ENCODE measurements at places on chromosomes 1 and 21.

DNA sequence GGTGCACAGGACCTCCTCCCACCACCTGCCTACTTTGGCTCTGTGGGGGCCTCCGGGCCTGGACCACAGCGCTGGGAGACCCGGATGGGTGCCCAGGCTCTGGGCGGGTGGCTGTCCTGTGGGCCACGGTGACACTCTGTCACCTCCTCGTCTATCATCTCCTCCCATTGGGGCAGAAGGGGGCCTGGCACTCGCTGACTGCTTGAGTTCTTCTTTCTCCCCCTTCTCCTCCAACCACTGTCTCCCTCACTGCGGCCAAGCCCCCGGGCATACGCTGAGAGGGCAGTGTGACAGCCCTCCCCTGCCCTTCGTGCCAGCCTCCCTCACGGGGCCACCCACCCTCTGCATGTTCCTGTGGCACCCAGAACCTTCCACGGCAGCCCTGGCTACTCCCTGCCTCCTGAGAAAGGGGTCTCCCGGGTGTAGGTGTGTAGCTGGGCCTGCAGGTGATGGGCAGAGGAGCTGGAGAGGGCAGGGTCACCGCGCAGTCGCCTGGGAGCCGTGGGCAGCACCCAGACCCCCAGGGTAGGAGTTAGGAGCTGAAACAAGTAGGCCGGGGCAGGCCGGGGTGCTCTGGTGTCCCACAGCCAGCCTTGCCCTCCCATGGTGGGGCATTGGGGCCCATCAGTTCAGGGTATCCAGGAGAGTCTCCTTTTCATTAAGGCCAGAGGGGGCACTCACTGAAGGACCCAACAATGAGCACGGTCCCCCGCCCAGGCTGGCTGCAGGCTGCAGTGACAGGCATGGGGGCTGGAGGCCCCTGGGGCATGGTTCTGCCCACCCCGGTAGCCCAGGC, 9.2 kb upstream of the ARF1 start:
- no peak for DNase-seq

DNA sequence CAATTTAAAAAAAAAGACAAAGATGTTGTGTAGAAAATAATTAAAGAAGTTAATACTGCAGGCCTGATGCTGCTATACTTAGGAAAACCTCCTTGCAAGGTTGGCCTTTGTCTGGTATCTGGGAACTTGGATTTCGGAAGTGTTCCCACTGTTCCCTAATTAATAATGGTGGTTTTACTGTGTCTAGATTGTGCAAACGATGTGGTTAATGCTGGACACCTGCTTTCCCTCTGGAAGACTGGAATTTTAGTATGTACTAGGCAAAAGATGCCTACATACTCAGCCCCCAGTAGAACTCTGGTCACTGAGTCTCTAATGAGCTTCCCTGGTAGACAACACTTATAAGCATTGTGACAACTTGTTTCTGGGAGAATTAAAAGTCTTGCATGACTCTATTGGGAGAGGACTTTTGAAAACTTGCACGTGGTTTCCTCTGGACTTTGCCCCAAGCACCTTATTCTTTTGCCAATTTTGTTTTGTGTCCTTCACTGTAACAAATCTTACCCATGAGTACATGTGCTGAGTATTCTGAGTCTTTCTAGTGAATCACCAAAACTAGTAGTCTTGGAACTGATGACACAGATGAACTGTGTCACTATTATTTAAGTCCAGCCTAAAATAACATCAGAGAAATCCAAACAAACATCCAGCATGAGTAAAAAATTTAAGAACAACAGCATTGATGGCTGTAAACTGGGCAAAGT, 40.4 kb downstream of the LIN9 start:
- DNase-seq: no peak

DNA sequence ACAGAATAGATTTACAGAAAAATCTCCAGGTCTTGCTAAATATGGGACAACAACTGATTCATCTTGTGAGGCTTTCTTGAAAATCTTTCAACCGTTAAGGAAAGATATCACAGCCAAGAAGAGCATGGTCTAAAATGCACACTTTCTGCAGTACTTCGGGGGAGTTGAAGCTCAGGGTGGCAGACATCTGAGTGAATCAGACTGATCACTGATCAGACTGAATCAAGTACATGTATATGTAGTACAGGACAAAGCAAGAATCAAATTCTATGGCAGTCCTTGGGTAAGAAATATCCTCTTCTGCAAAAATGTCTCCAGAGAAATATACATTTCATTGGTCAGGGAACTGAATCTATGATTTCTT, 212.4 kb upstream of the SPAG17 start:
- no peak for DNase-seq

DNA sequence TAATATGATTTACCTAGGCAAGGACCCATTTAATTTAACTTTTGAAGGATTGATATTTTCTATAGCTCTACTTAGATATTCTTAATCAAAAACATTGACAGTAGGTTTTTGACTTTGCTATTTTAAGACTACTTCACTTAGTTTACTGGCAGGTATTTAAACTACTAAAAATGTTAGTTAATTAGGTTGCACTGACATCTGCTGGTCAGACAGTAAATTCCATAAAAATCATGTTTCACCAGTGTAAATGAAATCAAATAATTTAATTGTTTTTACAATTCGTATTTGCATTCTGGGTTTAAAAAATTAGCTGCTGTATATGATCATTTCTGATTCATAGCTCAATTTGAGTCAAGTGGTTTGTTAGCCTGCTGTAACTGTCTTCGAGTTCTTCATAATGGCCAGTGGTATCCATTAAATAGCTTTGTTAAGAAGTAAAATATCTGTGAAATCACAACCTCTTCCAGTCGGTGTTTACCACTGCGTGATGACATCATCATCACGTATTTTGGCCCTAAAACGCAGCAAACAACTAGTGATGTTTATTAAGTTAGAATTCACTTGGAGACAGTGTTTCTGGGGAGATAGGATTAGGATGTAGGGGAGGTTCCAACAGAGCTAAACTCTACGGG, 26.2 kb downstream of the EXTL2 start:
- DNase-seq: peak; percentile 3

DNA sequence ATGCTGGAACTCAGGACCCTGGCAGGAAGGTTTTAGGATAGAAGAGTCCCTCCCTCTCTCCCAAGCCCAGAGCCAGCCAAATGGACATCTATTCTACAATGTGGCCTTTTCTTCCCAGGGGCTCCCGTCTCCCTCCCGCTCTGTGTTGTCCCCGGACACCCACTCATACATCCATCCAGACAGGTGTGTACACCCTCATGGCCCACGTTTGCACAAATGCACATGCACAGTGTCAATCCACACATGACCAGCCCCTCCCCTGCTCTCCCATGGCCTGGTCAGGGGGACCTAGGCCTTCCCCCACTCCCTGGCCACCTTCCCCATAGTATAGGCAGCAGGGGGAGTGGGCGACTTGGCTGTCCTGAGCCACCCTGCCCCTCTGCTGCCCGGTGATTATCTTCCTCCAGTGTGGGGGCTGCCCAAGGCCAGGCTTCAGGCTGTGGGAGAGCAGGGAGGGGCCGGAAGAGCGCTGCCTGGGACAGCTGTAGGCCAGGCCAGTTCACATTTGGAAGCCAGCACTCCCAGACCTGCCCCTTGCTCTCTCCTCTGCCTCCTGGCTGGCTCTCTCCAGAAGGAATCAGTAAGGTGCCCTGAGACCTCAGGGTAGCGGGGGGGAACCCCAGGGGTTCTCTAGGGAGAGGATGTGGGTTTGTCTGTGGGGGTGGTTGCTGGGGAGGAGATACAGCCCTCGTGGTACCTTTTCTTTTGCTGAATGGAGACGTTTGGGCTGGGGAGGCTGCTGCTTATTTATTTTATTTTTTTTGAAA, 4.1 kb upstream of the PTPN7 start:
- peak; percentile 79 for DNase-seq

- DNase-seq: no peak
Observed at GRCh38 chr1:99580451-99580850, 65.5 kb upstream of the PALMD start.

- DNase-seq: no peak
Observed at GRCh38 chr1:44146536-44147361, 5.3 kb upstream of the KLF18 start.

DNA sequence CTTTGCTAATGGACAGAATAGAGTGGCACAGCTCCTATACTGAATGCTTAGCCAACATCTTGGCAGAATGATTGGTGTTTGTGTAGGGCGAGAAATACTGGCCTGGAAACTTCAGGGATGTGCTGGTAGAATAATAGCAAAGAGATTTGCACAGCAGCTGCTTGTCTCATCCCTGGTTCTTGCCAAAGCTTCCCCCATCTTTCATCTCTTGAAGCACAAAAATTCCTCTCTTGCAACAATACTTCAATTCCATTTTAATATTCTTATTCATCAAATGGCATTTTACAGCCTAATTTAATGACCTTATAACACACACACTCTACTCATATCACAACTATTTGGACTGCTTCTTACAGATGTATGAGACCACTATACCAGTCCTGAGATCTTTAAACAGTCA, 37.7 kb downstream of the LHX8 start:
- no peak for DNase-seq

GRCh38 chr1:58768971-58769808, 14.7 kb downstream of the JUN start:
- DNase-seq: no peak

- DNase-seq: no peak
Observed at GRCh38 chr1:86273066-86273465, 116.5 kb upstream of the COL24A1 start.

GRCh38 chr1:57517587-57518374, 93.9 kb upstream of the DAB1 start:
- no peak for DNase-seq

GRCh38 chr1:1242461-1243265, 3.9 kb downstream of the C1QTNF12 start:
- no peak for DNase-seq

GRCh38 chr1:175894581-175894980, 151.2 kb upstream of the TNR start:
- no peak for DNase-seq

DNA sequence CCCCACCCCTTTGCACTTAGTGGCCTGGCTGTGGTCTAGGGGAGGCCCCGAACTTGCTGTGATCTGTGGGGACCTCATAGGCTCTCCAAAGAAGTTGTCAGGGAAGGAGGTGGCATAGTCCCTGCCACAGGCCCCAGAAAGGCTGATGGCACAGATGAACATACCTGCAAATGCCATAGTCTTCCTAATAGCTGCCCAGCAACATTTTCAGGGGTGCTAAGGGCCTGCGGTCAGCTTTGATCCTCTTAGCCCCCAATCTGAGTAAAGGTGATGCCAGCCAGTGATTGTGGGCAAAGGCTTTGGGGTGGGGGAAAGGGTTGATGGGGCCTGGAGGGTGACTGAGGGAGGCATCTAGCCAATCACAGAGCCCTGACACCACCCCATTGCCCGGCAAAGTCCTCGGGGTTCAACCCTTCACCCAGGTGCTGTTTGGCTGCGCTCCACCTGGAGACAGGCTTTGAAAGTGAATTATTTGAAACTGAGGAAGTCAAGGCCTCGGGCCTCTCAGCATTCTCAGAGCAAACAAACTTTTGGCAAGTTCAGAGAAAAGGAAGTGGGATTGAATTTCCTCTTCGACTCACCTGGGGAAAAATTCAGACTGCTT, 35.8 kb downstream of the PAX7 start:
- no peak for DNase-seq

DNA sequence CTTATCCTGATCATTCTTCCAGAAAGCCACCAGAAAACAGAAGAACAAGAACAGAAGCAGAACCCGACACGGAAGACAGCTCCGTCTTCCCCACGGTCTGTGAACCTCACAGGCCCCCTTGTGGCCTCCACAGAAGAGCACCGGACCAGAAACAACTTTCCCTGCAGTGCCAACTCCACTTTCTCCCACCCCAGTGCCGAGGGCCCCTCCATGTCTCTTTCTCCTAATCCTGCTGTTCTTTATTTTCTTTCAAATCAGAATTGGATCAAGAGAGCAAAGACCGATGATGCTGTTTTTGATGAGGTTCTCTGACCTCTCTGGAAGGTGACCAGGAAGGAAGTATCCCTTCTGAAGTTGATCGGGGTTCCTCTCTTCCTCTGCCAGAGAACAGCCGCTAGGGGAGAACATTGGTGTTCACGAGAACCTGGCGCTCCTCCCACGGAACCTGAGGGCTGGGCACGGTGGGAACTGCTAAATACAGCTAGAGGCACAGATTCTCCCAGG, 58.9 kb upstream of the CTTNBP2NL start:
- no peak for DNase-seq

- DNase-seq: no peak
Observed at GRCh38 chr1:8539683-8540082, 221.8 kb downstream of the SLC45A1 start.

- no peak for DNase-seq
Observed at GRCh38 chr1:234239936-234240335, 133.3 kb upstream of the COA6 start.

DNA sequence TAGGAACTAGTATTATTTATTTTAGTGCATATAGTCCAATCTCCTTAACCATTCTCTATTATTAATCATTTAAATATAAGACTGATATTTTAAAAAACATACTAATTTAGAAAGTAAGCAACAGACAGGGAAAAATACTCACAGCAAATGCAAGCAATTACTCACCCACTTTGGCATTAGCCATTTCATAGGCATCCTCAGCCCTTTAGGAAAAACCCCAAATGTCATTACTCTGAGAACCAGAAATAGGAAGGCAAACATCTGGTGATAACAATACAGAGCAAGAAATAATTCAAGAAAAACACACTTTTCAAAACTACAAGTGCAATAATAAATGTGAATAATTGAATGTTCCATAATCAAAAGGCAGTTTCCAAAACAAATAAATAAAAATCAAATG, 545.1 kb downstream of the PLPP3 start:
- no peak for DNase-seq

GRCh38 chr1:121516234-121516967, 331.6 kb downstream of the SRGAP2C start:
- peak; percentile 4 for DNase-seq

DNA sequence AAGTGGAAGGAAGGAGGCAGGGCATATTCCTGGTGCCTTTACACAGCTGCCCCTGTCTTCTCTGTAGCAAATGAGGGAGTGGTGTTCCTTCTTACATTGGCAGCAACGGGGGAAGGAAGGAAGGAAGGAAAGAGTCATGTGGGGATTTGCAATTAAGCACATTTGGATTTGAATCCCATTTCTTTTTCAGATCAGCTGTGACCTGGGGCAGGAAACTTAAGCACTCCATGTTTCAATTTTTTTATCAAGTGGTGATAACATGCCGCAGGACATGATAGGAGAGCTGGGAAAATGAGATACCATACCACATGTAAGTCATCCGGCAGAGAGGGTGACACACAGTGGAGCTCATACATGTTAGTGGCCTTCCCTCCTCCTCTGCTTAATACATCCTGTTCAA, 186.8 kb downstream of the APP start:
- no peak for DNase-seq

DNA sequence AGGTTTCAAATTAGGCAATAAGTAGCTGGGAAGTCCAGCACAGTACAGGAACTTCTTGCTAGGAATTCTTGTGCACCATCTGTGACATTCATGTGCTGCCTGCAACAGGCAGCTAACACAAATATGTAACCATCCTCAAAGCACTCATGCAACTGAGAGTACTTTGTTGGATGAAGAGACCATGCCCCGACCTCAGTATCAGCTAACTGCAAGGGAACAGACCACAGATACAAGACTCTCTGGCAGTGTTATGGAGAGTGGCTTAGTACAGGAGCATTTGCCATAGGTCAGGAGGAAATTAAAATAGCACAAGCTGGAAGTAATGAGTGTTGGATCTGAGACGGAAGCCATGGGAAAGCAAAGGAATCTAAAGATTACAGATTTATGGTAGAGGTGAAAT, 123.6 kb downstream of the LRRC53 start:
- DNase-seq: no peak
